ENCODE measurements at places on chromosomes 3 and 15. TPM values are rescaled to one million over a fixed set of nuclear protein-coding genes. Genes with fewer than 3 reads are reported as not detected.
A peak's percentile ranks its signal among the peaks of the same experiment; 100 is the strongest.

DNA sequence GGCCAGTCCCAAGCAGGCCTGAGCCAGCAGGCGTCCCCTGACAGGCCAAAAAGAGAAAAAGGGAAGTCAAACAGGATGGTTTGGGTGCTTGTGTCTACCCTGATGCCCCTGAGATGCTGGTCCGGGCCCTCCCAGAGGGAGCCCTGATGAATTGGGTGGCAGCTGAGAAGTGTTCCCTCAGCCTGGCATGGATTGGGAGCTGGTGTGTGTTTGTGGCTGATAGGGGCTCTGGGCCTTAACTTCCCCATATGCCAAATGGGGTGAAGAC, 1.4 kb downstream of the FBLN2 start:
- no peak for DNase-seq

- DNase-seq = no peak
Measured at GRCh38 chr3:106397006-106397405, 528.2 kb upstream of the CBLB start.

DNA sequence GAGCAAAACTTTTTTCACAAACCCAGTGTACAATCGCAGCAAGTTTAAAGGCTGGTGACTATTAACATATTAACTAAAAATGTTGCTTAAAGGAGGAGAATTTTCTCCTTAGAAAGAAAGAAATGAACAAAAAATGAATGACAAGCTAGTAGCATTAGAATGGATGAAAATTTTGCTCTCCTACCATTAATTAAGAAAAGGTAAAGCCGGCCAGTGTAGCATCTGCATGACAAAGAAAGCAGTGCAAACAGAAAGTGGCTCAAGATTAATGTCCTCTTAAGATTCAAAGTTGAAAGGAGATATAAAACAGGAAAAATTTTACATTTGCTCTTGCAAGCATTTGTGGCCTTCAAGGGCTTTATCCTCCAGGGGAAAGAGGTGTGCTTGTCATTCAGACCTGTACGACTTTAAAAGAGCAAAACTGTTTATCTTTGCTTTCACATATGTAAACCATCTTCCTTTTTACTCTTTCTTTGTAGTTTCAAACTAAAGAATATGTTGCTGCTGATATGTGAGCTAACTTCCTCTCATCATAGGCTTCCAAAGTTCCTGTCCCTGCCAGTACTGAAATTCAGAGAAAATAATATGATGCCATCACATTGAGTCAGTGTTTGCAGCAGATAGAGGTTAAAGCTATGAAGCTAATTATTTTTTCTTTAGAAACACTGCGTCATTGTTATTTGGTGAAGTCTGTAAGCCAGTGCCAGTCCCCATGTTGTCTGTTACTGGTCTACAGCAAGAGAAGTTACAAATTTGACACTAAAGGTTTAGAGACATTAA, 439.1 kb upstream of the GRM7 start:
- no peak for DNase-seq

GRCh38 chr15:52338058-52338457, 42.5 kb upstream of the MYO5C start:
- no peak for DNase-seq

- DNase-seq = no peak
Measured at GRCh38 chr3:44761101-44761423, 357 bp downstream of the KIAA1143 start.

GRCh38 chr3:65166531-65166930, 478.7 kb upstream of the ADAMTS9 start:
- DNase-seq = no peak

DNA sequence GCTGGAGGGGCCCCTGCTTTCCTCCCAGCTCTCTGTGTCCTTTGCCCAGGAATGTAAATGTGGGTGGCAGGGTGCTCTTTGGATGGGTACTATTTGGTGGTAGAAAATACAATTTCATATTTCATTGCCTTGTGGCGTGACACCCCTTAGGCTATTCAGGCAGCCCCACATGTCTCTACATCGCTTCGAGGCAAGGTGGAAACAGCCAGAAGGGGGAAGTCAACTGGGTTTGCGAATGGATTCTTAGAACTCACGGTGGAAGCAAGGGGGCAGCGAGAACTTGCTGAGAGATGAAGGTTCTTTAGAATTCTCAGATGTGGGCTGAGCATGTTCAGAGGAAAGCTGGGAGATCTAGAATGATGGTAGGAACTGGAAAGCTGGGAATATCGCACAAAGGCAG, 25.3 kb downstream of the PLA2G4D start:
- DNase-seq = no peak

GRCh38 chr15:87365186-87365585, 891.4 kb downstream of the NTRK3 start:
- DNase-seq = no peak

DNA sequence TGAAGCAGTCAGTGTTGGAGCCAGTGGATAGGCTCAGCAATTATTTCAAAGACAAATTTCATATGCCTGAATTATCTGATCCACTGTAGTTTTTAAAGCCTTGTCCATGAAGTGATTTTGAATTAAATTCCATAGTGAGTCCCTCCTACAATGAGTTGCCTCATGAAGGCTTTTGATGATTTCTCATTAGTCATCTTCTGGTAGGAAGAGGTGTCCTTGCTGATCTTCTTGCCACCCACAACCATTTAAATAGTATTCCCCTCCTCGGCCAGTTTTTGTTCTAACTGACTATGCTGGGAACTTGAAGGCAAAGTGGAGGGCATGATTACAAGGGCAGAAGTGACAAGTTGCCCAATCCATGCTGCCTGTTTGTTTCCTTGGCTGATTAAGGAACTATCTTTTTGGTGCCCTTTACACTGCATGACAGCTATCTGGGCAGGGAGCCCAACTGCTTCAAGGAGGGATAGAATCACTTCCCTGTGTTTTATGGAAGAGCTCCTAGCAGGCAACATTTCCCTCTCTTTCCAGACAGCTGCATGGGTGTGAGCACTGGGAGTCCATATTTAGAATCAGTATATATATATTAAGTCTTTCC, 617.5 kb downstream of the ZPLD1 start:
- DNase-seq = peak; percentile 15

- DNase-seq = no peak
Measured at GRCh38 chr3:15781637-15782402, 16.0 kb downstream of the ANKRD28 start.

GRCh38 chr15:85406916-85407315, 26.5 kb downstream of the AKAP13 start:
- no peak for DNase-seq

DNA sequence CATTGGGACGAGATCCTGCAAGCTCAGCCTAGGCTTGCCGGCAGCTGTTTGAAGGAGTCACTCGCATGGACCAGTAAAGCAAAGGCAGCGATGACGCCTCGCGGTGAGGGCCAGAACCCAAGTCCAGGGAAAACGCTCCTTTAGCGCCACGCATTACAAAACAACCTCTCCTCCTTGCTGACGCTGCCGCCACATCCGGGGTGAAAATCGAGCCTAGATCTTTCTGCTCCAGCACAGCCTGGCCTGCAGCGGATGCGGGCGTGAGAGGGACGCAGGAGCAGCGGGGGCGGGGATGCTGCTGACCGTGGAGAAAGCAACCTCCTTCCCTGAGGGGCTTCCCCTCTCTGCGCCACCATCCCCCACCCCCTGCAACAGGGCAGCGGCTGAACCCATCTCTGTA, 46.7 kb downstream of the CASR start:
- no peak for DNase-seq

DNA sequence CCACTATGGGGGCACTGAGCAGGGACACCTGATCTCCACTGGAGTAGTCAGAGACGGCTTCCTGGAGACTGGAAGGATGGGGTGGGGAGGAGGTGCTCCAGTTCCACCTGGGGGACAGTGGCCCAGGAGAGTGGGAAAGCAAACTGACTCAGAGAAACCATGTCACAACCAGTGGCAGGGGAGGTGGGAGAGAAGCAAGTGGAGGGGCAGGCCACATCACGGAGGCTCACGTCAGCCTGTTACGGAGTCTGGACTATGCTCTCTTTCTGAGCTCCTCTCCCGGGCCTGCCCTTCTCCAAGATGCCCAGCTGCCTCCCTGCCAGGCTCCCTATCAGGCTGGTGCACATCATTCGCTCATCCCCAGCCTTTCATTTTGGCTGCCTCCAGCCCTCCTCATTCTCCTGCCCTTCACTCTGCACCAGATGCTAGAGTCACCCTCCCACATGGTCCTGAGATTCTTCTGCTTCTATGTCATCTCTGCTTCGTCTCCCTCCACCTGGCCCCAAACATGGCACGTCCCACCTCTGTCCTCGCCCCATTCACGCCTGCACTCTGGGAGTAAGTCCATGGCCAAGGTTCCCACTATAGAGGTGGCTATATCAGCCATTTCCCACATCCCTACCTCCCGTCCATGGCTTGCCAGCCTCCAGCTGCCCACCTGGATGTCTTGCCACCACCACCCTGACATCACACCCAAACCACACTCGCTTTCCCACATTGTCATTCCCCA, 100.3 kb downstream of the ADCY5 start:
- DNase-seq = no peak

DNA sequence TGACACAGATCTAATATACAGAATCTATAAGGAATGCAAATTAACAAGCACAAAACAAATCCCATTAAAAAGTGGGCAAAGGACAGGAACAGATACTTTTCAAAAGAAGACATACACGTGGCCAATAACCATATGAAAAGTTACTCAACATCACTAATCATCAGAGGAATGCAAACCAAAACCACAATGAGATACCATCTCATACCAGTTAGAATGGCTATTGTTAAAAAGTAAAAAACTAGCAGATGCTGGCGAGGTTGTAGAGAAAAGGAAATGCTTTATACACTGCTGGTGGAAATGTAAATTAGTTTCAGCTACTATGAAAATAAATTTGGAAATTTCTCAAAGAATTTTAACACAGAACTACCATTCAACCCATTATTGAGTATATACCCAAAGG, 50.7 kb downstream of the ADAMTS17 start:
- no peak for DNase-seq

DNA sequence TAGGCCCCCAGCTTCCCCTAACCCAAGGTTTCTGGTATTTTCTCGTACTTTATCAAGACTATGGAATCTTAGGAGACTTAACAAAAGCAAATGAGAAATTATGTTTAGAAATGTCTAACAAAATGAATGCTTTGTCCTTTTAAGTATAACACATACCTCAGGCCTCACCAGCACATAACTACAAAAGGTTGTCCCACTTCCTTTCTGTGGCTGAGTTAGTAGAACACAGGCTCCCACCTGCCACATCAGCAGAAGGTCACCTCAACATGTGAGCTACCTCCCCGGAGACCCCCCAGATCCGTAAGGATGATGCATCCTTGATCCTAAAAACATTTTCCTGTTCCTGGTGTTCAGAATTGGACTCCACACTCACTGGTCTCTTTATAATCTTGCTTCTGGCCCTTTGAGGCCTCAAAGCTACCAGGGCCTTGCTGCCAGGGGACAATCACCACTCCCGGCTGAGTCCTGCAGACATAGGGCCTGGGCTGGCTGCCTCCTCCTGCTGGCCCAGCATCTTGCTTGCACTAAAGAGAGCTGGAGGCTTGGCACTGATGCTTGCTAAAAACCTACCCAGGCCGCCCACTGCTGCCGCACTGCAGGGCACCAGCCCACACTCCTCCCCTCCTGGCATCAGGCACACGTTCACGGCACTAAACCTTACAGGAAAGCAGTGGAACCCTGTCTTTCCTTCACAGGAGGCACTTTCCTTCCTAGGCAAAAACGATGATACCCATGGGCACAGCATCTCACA, 2.9 kb downstream of the CCRL2 start:
- DNase-seq = no peak

DNA sequence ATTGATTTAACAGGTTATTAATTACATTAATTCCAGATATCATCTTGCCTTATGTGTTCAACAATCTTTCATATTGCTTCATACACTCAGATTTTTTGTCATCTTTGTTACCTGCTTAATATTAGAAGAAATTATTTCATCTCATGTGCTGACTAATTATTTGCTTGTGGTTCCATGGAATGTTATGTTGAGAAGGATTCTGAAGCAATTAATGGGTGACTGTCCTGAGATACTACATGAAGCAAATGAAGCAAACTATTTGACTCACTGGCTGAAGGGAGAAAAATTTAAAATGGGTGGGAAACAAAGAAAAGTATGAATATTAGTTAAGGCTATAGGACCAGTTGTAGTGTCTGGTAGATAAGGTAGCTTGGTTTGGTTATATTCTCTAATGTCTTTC, 443.8 kb upstream of the EPHA6 start:
- no peak for DNase-seq

DNA sequence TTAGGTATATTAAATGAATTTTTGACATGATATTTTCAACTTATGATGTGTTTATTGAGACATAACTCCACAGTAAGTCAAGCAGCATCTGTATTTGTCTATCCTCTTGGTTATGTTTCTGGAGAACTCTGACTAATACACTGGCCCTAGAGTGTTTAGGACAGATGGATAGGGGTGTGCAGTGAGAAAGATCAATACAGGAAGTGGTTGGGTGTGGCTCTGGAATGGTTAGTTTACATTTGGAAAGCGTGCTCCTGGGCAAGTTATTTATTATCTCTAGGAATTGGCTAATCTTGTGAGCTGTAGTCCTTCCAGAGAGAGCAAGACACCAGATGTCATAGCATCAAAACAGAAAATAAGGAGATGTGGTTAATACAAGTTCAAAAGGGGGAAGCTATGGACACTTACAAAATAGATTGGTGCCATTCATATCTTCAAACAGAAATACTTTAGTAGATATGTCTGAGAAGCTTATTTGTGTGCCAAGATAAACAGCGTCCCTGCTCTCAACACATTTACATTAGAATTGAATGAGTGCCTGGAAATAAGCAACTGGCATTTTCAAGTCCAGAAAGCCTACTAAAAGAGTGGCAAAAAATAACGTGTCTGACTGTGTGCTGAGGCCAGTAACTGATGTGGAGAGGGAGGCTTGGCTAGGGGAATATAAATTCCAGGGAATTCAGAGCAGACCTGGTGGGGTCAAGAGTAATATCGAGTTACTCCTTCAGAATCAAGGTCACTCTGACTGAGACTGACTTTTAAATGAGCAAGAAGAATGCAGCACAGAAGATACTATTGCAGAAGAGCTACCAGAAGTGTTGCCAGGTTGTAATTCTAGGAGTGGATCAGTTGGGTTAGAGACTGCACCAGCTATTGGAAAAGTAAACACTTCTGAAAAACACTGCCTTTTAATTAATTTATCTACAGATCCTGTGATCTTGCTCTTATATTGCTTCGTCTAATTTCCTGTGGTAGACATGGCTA, 33.4 kb upstream of the PLAAT1 start:
- no peak for DNase-seq

- DNase-seq = no peak
Measured at GRCh38 chr15:60362321-60363086, 35.3 kb downstream of the ANXA2 start.

The CFAP91 gene
- polyA plus RNA-seq = 6.0 TPM

The P2RY1 gene
- polyA plus RNA-seq = 14.5 TPM

The GRAMD1C gene
- 6.2 TPM for polyA plus RNA-seq

The LNP1 gene
- 7.6 TPM for polyA plus RNA-seq

The PRRT3 gene
- 4.0 TPM for polyA plus RNA-seq

The P2RY12 gene
- polyA plus RNA-seq = 1.5 TPM

The LRRC2 gene
- 0.86 TPM for polyA plus RNA-seq

The GNAT1 gene
- polyA plus RNA-seq = not detected
